ENCODE measurements at places on chromosomes 3 and 15.

DNA sequence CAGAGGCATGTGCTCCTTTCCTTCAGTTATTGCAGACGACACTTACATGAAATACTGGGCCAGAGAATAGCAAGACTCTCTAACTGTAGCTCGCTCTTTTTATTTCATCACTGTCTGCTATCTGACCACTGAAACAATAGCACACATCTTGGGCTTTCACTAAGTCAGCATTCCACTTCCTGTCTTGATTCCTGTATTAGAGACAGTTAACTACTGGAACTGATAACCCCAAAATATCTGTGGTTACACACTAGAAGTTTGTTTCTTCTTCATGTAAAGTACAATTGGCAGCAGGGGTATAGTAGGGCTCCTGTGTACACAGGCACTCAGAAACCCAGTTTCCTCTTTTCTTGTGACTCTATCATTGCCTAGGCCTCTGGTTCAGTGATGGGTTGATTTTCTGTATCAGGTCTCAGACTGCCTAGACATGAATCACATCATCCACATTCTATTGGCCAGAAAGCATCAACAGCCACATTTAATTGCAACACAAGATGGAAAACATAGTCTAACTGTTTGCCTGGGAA lies 230.2 kb upstream of the CD96 start:
- no peak for DNase-seq

- DNase-seq = no peak
Observed at GRCh38 chr15:50071551-50072258, 47.3 kb downstream of the ATP8B4 start.

GRCh38 chr15:22240403-22240802 lies 160.1 kb downstream of the OR4M2 start:
- no peak for DNase-seq

DNA sequence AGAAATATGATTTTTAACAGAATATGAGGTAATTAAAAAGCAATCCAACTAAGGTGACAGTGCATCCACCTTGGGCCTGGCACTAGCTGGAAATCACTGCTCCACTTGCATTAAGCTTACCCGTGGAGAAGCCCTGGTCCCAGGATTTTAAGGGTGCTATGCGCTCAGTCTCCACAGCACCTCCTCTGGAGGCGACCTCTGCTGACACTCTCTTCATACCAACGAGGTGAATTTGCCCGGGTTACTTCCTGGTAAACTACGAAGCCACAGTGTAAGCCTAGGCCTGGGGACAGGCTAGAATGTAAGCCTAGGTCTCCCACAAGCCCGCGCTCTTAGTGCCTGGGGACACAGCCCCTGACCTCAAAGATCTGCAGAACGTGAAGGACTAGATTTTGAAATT lies 793 bp downstream of the APOD start:
- no peak for DNase-seq
